ENCODE measurements at places on chromosomes 7 and 10. TPM values are rescaled to one million over a fixed set of nuclear protein-coding genes. Genes with fewer than 3 reads are reported as not detected.
A peak's percentile ranks its signal among the peaks of the same experiment; 100 is the strongest.

NUTM2E gene
- 0.05 TPM for total RNA-seq

SOSTDC1 gene
- total RNA-seq = not detected

DNA sequence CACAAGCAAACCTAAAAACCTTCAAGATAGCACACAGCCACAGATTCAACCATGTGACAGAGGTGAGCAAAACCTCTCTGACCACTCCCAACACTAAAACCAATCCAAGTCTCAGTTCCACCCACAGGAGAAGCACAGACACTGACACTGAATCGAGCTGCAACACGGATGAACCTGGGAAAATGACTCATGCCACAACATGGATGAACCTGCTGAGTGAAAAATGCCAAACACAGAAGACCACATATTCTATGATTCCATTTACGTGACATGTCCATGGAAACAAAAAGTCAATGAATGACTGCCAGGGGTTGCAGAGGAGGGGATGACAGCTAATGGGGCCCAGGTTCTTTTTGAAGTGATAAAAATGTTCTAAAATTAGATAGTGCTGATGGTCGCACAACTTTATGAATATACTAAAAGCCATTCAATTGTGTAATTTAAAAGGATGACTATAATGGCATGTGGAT lies 22.0 kb downstream of the CYTH3 start:
- no peak for DNase-seq

DNA sequence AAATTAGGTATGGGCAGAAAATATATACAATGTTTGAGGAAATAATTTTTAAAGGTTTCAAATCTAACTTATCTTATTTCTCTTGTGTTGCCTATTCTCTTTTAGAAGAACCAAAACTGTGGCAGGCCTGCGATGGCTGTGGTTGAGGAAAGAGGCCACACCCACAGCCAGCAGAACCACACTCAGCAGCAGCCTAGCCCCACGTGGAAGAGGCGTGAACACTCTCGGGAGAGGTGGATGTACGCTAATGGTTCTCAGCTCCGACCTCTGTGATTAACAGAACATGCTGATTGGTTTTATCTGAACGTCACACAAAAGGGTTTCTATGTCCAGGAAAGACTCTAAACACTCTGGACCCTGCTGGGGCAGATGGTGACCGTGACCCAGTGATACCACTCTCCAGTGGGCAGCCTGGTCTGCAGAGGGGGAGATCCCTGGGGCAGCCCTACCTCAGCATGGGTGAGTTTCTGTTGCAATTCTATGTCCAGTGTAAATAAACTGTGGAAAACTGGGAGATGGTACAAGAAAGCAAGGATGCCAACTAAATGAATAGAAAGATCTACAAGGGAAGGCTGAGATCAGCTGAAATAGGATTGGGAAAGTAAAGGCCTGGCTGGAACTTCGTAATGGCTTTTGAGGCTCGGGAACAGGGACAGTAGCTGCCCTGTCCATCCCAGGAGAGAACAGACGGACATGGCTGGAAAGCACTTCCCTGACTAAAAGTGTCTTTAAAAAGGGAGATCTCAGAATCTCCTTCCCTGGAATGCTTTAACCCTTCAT lies 26.6 kb downstream of the DIP2C start:
- no peak for DNase-seq

DNA sequence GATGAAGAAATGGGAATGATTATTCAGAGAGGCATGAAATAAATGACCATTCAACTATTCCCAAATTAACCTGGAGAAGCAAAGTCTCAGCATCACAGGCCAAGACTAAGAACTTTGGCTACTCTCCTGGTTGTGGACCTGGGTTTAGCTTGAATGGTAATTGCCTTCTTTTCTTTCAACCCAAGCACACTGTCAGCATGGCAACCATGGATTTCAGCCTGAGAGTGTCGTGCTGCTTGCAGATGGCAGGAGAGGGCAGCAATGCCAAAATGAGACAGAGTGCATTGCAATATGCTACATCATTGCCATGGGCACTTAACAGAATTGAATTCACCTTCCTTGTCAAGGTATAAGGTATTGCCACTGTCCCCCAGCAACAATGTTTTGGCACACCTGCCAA lies 767.2 kb downstream of the REEP3 start:
- DNase-seq = no peak

- no peak for DNase-seq
These were observed 78.2 kb upstream of the CHST15 start for GRCh38 chr10:124171561-124171960.

DNA sequence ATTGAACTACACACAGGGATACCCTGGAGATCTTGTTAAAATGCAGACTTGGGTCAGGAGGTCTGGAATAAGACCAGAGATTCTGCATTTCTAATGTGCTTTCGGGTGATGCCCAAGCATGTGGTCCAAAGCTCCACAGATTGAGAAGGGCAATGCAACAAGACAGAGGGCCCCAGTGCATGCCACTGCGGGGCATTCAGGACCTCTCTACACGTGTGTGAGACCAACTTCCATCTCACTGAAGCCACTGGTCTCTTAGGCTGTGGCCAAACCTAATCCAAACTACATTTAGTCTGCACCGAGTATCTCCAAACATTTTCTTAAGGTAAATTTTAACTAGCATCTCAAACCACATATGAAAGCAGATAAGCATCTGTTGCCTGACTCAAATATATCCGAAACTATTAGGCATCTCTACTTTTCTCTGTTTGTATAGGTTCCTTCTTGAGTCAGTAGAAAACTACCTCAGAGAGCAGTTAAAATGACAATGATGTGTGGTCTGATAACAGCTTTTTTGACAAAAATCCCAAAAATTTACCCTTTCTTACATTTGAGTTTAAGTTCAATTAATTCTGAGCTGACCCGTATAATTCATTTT lies 107.5 kb downstream of the ELMO1 start:
- DNase-seq = no peak

- no peak for DNase-seq
These were observed 143.8 kb downstream of the MAPK8 start for GRCh38 chr10:48450233-48450740.

CRTAC1 gene
- total RNA-seq = not detected

- DNase-seq = no peak
These were observed 115.0 kb downstream of the SND1 start for GRCh38 chr7:127766831-127767459.

HOXA9 gene
- total RNA-seq = 66.1 TPM

DNA sequence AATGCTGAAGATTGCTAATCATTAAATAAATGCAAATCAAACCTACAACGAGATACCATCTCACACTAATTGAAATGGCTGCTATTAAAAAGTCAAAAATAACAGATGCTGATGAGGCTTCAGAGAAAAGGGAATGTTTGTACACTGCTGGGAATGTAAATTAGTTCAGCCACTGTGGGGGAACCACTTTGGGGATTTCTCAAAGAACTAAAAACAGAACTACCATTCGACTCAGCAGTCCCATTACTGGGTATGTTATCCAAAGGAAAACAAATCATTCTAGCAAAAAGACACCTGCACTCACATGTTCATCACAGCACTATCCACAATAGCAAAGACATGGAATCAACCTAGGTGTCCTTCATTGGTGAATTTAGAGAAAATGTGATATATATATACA lies 379.0 kb upstream of the CNTNAP2 start:
- DNase-seq = no peak

- DNase-seq = peak; percentile 34
These were observed 174.2 kb upstream of the ZNF32 start for GRCh38 chr10:43822631-43823580.

DNA sequence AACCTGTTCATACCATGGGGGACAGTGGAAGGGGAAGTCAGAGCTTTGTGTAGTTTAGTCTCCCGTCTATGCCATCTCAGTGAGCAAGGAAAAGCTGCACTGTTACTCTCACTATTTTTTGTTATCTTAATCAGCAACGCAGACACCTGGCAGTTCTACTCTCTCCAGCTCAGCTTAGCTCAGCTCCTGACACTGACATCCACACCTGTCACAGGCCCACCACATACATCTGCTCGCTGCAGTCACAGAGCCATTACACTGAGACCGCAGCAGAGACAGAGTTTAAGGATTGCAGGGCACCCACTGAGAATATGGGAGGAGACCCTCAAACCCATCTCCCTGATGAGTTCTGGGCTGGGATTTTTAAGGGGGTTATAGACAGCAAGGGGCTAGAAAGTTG lies 257.3 kb upstream of the AKR1E2 start:
- no peak for DNase-seq

DNA sequence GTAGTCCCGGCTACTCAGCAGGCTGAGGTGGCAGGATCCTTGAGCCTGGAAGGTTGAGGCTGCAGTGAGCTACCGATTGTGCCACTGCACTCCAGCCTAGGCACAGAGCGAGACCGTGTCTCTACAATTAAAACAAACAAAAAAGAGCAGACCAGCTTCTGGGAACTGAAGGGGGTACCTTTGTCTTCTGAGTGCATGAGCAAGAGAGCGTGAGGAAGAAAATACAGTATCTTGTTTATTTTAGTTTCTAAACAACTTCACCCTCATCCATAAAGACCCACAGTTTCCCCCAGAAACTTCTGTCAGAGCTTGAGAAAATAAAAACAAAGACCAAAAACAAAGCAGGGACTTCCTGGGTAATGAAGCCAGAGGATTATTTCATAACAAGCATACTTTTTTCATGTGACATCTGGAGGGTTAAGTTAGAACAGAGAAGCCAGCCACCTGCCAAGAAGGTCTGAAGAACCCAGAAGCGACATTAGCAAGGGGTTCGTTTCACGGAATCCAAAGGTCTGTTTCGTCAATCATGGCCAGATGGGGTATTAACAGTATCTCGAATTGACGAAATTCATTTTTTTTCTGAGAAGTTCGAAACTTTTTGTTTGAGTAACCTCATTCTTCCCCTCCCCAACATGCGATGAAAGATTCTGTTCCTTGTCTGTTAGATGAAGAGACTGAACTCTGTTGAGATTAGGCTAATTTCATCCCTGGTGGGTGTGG lies 10.2 kb upstream of the IL2RA start:
- no peak for DNase-seq

FAM25A gene
- total RNA-seq = not detected

GRCh38 chr7:154795437-154795836 lies 207.5 kb downstream of the PAXIP1 start:
- DNase-seq = no peak

- no peak for DNase-seq
These were observed 127.2 kb upstream of the PPP2R2D start for GRCh38 chr10:131773370-131774343.

GRCh38 chr7:47571331-47572093 lies 10.4 kb downstream of the TNS3 start:
- peak; percentile 98 for DNase-seq

GRCh38 chr7:70710651-70711050 lies 421.3 kb upstream of the GALNT17 start:
- peak; percentile 63 for DNase-seq

GRCh38 chr7:11182736-11183135 lies 209.1 kb downstream of the PHF14 start:
- DNase-seq = peak; percentile 18

GRCh38 chr10:91598211-91598977 lies 34.5 kb downstream of the PPP1R3C start:
- DNase-seq = peak; percentile 88

Measured in M059J (cell line).